Stomach (tissue), 19 donors: ENCODE measurements at places on chromosomes 6 and 20. TPM values are rescaled to one million over a fixed set of nuclear protein-coding genes. Genes with fewer than 3 reads are reported as not detected.

DNAH8 gene
- 0.18 TPM for total RNA-seq

RIPOR2 gene
- 12.3 TPM for total RNA-seq

SLC32A1 gene
- total RNA-seq = not detected

ZC3H12D gene
- 2.2 TPM for total RNA-seq

CRISP3 gene
- total RNA-seq = not detected

CTNNBL1 gene
- 46.1 TPM for total RNA-seq

HMGA1 gene
- 10.3 TPM for total RNA-seq
